ENCODE measurements at places on chromosomes 13 and 19. TPM values are rescaled to one million over a fixed set of nuclear protein-coding genes. Genes with fewer than 3 reads are reported as not detected.

GRCh38 chr13:49641801-49642291 is 13.5 kb downstream of the ARL11 start:
- DNase-seq: peak; percentile 58

DNA sequence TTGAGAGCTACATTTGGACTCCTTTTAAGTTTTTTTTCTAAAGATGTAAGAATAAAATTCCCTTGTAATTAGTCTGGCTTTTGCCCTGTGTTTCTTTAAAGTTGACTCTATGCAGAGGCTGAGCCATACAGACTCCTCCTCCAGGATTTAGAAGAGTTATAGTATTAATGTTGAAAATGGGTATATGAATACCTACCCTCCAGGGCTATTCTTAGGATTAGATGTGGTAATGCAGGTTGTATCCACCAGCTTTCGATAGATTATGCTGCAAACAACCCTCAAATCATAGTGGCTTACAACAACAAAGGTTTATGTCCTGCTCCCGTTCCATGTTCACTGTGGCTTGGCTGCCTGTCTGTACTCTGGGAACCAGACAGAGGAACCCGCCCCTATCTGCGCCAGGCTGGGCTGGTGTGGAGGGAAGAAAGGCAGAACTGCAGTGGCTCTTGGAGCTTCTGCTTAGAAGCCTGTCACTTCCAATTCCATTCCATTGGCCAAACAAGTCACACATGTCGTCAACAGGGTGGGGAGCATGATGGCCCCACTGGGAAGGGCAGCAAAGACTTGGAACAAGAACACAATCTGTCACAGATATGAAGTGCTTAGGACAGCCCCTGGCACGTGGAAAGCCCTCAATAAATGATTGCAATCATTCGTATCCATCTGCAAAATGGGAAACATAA is 290.8 kb downstream of the FOXO1 start:
- no peak for DNase-seq

SIGLEC14 gene
- total RNA-seq: 2.1 TPM

- DNase-seq: no peak
Observed at GRCh38 chr19:18339723-18340122, 675 bp upstream of the PGPEP1 start.

GRCh38 chr19:30395283-30395682 is 23.1 kb downstream of the ZNF536 start:
- DNase-seq: no peak

MTUS2 gene
- total RNA-seq: 164 TPM
